NCI-H1417 treated with DMSO at 0.1 percent for 48 hours (cell line): ENCODE measurements at places on chromosomes 7 and 10.

- no peak for DNase-seq
These were observed 325.1 kb downstream of the HPSE2 start for GRCh38 chr10:98910546-98910945.

DNA sequence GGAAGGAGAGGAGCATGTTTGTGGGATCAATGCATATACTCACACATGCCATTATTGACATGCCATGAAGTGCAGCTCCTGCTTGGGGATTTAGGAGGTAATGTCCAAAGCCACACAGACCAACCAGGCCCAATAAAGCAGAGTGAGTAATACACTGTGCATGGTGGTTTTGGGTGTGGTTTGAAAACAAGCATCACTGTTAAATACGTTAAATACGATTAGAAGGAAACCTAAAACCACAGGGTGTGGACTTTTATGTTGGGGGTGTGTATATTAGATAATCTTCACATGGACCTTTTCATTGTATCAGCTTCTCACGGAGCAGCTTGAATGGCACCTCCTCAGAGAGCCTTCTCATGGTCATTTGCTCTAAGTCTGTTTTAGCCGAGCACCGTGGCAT is 10.4 kb upstream of the EIF3A start:
- DNase-seq = no peak

GRCh38 chr10:57102236-57102635 is 741.2 kb upstream of the ZWINT start:
- DNase-seq = no peak

GRCh38 chr10:52652431-52653262 is 119.9 kb downstream of the MBL2 start:
- DNase-seq = peak; percentile 43

DNA sequence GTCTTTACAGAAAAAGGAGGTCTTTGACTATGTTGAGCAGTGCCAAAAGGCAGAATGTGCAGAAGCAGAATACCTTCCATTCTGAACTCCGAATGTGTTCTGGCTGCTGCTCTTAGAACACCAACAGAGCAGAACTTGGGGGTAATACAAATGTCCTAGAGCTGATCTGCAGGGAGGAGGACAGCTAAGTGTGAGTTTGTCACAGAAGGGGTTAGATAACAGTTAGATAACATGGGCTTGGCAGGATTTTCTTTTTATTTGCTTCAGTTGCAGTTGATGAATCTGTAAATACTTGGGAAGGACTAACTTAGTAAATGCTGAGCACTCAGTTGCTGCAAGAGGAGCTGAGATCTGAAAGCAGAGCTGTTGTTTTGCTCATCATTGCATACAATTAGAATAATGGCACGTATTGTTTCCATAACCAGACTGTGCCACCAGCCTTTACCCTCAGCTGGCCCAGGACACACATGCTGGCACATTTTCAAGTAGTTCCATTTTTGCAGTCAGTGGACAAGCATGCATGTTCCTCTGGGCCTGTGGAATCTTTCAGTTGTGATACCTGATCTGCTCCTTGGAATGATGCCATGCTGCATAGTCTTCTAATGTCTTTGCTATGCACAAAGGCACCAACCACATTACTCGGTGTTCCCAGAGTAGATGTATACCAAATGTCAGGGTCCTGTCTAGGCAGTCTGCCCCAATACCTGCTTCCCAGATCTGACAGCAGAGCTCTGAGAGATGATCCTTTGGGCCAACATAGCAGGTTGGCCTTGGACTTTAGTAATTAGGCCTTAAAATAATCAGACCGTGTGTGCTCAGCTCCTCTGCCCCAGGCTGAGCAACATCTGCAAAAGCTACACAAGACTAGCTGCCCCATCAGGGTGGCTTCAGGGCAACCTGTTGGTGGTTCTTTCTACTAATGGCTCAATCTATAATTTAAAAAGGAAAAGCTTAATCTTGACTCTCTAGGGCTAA is 55.7 kb downstream of the GSDME start:
- DNase-seq = no peak

DNA sequence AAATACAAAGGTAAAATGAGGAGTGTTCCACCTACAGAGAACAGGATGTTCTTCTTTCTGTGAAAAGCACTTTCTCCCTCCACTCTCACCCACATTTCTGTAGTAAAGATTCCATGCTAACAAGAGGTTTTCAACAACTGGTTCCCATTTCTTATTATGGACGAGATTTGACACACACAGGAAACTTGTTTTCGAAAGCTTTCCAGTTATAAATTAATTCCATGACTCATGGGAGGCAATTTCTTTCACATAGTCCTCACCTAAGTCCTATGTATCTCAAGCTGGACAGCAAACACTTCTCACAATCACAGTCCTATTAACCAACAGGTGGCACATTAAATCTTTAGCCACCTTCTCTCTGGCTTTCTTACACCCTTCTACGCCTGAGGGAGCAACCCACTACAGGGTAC is 24.5 kb downstream of the RAPGEF5 start:
- no peak for DNase-seq

DNA sequence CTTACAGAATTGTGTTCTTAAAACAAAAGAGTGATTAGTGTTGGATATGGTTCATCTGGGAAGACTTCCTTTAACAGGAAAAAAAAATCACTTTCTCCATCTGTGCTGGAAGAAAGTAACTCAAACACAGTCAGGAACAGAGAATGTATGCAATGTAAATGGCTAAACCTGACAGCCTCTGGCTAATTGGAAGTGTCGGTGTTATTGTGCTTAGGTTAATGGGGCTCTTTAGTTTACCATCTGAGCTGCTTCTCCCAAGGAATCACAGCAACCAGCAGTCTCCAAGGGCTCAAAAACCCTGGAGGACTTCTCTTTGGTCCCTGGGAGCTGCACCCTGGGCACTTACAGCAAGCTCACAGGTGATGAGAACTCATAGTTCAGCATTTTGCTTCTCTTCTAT is 724.5 kb downstream of the LRMDA start:
- no peak for DNase-seq

GRCh38 chr10:70909326-70909935 is 21.1 kb upstream of the PCBD1 start:
- DNase-seq = no peak

GRCh38 chr7:89943525-89944050 is 210.7 kb upstream of the STEAP1 start:
- no peak for DNase-seq

GRCh38 chr7:12612622-12613021 is 42.1 kb downstream of the SCIN start:
- DNase-seq = no peak
